ENCODE measurements at places on chromosomes 1 and 21.

- DNase-seq = no peak
These were observed 2.6 kb downstream of the C1orf226 start for GRCh38 chr1:162384116-162384515.

GRCh38 chr1:109619576-109620400, at the start of the genes AMPD2 and GNAT2:
Gene AMPD2, plus strand, starts transcription at chr1:109619837. Its CDS starts 1,339 bp downstream, at chr1:109621176.
Gene GNAT2, minus strand, starts transcription at chr1:109619616. Its CDS starts 6,746 bp downstream, at chr1:109612870.
- DNase-seq = peak; percentile 20

GRCh38 chr1:29674627-29675326, 438.5 kb downstream of the PTPRU start:
- DNase-seq = no peak

DNA sequence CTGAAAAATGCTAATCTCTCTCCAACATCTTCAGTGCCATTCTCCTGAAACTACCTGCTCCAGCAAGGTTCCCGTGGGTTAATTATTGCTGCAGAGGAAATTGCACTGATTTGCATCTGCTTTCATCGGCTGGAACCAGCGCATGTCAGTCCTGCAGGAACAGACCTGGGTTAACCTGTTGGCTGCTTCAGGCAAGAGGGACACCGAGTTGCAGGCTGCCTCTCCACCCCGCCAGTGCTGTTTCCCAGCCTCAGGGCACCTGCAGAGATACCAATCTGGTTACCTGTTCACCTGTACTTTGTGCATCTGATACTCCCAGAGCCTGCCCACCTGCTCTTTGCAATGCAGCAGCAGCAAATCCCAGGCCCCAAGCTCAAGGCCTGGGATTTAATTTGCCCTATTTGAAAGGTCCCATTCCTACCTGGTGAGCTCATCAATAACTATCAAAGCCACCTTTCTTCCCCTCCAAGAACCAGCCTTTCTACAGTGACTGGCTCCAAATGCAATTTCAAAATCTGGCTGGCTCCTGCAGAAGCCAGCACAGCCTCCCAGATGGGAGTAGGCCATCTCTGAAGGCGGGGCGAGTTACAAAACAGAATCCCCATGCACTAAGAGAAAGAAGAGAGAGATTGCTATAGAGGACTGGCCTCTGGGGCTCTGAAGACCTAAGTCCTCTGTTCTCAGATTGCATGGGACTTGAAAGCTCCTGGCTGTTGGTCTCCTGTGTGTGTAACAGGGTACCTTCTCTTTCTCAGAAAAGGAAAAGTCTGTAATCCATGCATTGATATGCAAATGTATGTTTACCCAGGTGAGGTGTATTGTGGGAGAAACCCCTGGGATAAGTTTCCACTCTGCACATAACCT, 67.8 kb downstream of the TOMM20 start:
- DNase-seq = no peak

DNA sequence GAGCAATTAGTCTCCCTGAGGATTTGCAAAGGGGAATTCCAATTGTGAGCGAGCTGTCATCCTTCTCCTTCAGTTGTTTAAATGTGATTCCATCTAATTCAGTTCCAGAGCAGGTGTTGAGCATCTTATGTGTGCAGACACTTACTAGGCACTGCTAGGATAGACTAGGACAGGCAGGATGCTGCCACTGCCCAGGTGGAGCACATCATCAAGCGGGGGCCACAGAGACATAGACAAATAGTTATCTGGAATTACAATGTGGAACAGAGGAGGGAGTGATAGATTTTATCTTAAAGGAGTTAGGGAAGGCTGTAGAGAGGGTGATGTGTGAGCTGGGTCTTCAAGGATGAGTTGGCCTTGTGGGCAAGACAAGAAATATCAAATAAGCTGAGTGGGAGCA, 55.9 kb downstream of the CDC7 start:
- no peak for DNase-seq

DNA sequence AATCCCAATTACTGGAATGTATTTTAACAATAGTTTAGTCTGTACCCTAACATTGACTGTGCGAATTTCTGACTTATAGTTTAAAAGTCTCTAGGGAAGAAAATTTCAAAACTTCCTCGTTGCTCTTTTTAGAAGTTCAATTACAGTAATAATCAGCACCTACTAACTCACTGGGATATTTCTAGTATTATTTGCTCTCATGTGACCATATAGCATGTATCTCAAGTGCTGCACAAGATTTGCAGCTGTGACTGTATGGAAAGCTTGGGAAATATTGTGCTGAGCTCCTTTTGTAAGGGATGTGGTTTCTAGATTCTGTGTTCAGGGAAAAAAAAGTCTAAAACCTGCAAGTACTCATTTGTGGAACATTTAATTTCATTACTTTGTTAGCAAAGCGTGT, 153.1 kb downstream of the ST6GALNAC3 start:
- DNase-seq = no peak

DNA sequence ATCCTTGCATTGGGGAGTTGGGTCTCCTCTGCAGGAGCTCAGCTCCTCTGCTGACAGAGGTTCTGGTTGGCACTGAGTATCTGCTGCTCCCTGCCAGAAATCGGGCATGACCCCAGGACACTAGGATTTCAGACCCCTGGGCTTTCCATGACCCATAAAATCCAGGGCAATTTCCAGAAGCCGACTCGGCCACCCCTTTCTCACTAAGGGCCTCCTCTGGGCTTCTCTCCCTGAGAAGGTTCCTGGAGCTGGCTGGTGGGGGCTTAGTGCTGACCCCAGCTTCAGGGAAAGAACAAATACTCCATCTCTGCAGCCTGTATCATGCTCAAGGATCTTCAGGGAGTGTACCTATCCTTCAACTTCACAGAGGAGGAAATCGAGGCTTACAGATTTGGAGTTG, 603.4 kb downstream of the PTPRU start:
- no peak for DNase-seq

DNA sequence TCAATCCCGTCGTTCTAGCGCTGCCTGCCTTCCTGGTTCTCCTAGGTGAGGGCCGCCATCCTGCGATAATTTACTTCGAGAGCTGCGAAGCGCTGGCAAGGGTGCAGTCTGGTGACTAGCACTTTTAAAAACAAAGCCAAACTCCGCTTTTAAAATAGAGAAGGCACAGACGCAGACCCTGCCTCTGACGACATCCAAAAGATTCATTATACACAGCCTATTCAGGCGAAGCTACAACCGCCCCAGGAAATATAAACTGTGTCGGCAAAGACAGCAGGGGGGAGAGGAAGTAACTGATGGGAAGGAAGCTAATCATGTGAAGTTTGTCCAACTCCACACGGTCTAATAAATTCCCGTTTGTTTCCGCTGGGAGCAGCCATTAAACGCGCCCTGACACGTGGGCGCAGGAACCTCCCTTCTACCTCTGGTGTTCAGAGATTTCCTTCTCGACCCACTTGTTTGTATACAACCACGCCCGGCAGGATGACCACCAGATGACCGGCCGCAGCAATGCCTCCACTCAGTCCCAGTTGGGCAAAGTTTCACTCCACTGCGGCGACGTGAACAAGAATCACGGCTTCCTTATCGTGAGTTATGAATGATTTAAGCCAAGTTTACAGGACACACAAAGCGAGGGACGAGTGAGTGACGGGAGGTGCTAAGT, 1.3 kb downstream of the GNG12 start:
- no peak for DNase-seq

DNA sequence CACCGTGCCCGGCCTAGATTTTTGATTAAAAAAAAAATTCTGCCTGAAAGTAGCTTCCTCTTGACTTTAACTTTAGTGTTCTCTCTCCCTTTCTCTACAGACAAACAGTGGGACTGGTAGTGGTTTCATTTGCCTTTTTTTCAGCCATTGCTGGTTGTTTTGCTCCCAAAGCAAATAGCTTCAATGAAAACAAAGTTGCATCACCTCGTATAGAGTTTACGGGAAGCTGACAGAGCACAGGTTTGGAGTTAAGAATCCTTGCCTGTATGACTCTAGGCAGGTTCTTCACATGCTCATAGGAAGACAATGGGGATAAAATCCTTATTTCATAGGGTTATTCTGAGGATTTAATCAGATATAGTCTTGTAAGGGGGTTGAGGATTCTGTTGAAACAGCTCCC, 21.6 kb downstream of the AADACL4 start:
- DNase-seq = no peak

- no peak for DNase-seq
These were observed 24.6 kb upstream of the ENAH start for GRCh38 chr1:225677350-225678124.

- no peak for DNase-seq
These were observed 259.8 kb downstream of the LMO4 start for GRCh38 chr1:87588495-87588894.

- DNase-seq = no peak
These were observed 1.7 kb upstream of the MYOM3 start for GRCh38 chr1:24113641-24114033.

GRCh38 chr1:197360068-197360467, 92.0 kb downstream of the CRB1 start:
- no peak for DNase-seq

- DNase-seq = no peak
These were observed 35.3 kb upstream of the DMRTA2 start for GRCh38 chr1:50458507-50458906.

DNA sequence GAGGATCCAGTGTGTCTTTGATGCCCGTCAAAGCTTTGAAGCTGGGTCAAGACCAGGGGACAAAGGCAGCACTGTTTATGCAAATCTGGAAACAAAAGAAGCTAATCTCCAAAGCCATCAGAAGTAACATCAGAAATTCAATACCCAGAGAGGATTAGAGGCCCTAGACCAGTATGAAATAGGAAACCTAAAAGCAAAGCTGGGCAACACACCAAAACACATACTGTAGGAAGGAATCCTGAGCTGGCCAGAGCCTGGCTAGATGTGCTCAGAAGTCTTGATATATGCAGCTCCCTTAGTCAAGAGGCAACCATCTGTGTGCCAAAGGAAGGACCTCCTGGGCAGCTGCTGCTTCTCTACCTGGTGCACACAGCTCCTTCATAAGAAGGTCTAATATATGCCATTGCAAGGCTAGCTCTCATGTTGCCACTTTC, 12.3 kb downstream of the COLGALT2 start:
- no peak for DNase-seq

DNA sequence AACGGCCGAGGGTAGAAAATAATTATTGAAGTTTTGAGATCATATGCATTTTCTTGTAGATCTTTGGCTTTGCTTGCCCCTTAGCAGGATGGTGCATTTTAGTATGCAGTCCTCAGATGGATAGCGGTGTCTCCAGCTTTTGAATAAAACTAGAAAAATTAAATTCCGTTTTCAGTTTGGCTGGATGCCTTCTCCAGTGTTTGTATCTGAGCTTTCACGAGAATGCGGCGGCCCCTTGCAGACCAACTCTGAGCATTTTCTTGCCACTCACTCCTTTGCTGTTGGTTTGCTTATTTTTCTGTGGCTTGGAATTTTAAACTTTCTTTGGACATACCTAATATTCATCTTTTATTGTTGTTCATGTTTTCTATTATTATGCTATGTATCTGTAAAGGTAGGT, 192.6 kb downstream of the NFIA start:
- DNase-seq = no peak

DNA sequence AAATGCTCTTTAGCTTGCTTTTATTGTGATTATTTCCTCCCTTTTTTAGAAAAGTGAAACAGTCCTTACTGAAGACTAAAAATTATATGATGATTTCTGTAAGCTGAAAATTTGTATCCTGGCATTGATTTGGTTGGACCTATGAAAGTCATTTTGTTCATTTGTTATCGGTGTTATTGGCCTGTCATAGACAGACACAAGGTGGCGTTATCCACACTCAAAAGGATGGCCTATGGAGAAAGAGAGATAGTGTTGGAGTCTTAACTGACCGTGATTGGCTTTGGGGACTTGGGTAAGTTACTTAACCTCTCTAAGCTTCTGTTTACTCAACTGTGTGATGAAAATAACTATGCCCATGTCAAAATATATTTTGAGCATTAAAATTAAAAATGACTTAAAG, 203.6 kb upstream of the CHODL start:
- no peak for DNase-seq

GRCh38 chr1:210775289-210775688, 358.7 kb downstream of the KCNH1 start:
- no peak for DNase-seq

GRCh38 chr21:18449605-18450550, 46.3 kb upstream of the TMPRSS15 start:
- no peak for DNase-seq

DNA sequence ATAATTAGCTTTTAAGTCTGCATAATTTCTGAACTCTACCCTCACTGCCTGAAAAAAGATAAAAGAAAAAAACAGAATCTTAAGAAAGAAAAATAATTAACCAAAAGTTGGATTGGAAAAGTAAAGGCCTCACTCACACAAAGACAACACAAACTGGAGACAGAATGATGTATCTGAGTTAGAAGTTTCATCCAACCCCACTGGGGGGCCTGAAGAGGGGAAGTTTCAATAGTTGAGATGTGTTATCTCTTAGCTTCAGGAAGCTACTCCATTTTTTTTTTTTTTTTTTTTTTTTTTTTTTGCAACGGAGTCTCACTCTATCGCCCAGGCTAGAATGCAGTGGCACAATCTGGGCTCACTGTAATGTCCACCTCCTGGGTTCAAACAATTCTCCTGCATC, 19.9 kb downstream of the SYDE2 start:
- no peak for DNase-seq

DNA sequence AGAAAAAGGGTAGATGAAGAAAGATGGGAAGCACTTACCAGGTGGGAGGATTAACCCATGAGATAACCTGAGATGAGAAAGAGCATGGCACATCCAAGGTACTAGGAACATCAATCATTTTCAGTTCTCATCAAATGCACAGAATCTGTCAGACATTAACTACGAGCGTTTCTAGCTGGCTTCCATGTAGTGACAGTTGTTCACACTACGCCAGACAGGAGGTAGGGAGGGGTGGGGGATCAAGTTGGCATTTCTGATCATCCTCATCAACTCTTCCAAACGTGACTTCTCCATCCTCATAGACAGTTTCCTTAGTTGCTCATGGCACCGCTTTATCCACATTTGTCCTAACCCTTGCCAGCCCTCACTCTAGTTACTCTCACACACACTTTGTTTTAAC, 120.2 kb downstream of the PLD5 start:
- no peak for DNase-seq

DNA sequence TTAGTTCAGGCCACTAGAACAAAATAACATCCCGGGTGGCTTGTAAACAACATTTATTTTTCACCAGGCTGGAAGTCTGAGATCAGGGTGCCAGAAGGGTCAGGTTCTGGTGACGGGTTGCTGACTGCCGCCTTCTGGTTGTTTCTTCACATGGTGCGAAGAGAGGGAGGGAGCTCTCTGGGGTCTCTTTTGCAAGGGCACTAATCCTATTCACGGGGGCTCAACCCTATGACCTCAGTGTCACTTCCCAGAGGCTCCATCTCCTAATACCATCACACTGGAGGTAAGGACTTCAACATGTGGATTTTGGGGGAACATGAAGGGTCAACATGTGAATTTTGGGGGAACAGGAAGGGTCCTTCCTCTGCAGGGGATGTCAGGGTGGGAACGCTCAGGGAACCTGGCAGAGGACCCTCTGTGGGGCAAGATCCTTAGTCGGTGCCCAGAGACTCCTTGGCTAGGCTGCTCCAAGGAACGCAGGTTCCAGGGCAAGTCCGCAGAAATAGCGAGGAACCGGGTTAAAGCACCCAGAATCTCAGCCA, 8.7 kb upstream of the C2CD2 start:
- no peak for DNase-seq

Measured in stimulated activated CD4-positive, alpha-beta T cell treated with anti-CD3 and anti-CD28 coated beads, Interleukin-1b, Interleukin-23, amount 100 ng/mL, for 1 hour (primary cell).